ENCODE measurements at places on chromosomes 6 and 20. TPM values are rescaled to one million over a fixed set of nuclear protein-coding genes. Genes with fewer than 3 reads are reported as not detected.

DHX16 gene
- 35.6 TPM for total RNA-seq

RPRD1B gene
- 30.3 TPM for total RNA-seq

GJA10 gene
- total RNA-seq: not detected

SMAP1 gene
- 15.3 TPM for total RNA-seq

OR2H1 gene
- not detected for total RNA-seq

SOX18 gene
- total RNA-seq: 1.7 TPM

ECT2L gene
- not detected for total RNA-seq

BMP5 gene
- total RNA-seq: 4.1 TPM

FHL5 gene
- total RNA-seq: not detected

GGT7 gene
- 3.9 TPM for total RNA-seq

SPAG4 gene
- 21.2 TPM for total RNA-seq

MYB gene
- 0.05 TPM for total RNA-seq

MAN1A1 gene
- 0.46 TPM for total RNA-seq

TREML2 gene
- total RNA-seq: not detected

- DNase-seq: no peak
These were observed 10.5 kb downstream of the PLN start for GRCh38 chr6:118558464-118559217.

DNA sequence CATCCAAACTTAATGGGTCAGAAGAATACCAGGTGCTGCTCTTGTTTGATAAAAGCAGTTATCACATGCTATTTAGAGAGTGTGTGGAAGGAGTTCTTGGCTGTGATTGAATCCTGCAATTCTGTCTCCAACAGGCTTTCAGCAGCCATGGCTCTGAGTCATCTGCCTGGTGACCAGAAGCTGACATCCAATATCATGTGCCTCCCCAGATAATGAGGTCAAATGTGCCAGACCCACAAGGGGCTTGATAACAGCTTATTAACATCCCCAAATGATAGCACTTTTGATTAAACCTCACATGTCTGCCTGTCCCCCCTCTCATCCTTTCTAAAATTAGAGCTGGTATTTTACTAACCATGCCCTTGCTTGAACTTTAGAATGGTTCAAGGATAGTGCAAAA is 175.7 kb upstream of the PLN start:
- no peak for DNase-seq

- DNase-seq: no peak
These were observed 304.2 kb downstream of the LRFN2 start for GRCh38 chr6:40282986-40283385.

DNA sequence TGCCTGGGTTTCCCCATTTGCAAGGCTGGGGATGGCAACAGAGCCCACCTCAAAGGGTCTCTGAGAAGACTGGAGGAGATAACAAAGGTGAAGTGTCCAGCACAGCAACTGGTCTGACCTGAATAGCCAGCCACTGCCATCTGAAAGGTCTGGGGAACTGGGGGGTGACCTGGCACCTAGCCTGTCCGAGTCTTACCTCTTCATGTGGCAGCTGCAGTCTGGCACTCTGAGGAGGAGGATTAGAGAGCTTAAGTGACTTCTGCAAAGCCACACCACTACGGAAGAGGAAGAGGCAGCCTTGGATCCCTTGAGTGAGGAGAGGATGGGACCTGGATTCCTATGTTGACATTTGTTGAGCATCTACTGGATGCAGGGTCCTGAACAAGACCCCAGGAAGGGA is 22.2 kb downstream of the C20orf203 start:
- DNase-seq: no peak

DNA sequence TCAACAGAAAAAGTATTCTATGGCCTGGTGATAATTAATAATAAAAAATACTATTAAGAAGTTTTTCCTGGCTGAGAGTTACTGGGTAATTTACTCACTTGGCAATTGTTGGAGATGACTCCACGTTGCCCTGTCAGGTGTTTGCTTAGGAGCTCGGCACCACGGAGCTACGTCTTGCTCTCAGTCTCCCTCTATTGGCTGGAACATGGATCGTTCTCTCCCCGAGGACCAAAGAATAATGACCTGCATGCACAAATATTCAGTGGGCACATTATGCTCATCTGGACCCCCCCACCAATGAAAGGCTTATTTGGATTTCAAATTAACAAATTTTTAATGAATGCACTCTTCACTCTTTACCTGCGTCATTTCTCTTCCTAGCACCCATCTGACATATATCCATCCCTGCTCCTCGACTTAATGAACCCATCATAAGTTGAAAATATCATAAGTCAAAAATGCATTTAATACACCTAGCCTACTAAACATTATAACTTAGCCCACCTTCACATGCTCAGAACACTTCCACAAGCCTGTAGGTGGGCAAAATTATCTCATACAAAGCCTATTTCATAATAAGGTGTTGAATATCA is 71.0 kb upstream of the CD83 start:
- peak; percentile 38 for DNase-seq

DNA sequence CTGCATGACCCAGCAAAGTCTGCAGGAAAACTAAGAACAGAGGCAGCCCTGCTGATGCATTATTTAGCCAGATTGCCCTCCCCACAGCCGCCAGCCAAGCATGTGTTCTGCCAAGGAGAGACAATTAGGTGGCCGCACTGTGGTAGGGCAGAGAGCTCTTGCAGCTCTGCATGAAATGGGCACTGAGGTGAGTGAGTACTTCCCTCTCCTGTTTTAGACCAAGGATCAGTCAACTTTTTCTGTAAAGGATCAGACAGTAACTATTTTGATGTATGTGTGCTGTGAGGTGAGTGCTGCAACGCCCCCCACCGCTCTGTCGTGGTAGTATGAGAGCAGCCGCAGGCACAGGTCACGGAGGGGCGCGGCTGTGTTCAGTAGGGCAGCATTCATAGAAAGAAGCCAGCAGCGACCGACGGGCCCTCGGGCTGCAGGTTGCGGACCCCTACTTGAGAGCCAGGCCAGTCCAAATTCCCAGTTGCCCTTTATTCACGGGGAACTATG is 23.8 kb upstream of the FAM50B start:
- no peak for DNase-seq

DNA sequence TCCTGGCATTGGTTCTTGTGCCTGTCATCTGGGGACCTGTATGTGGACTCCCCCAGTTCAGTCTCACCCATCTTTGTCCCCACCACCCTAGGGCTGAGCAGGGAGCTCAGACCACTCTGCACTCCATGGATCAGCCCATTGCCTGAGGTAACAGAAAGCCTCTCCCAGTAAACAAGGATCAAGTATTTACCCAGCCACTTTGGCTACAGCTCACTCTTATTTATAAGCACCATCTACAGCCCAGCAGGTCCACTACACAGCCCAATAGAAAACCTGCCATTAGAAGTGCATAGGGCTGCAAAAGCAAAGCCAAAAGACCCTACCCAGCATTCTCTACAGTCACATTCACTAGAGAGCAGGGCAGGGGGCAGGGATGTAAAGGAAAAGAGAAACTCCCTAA is 335.0 kb upstream of the SYNCRIP start:
- no peak for DNase-seq

DNA sequence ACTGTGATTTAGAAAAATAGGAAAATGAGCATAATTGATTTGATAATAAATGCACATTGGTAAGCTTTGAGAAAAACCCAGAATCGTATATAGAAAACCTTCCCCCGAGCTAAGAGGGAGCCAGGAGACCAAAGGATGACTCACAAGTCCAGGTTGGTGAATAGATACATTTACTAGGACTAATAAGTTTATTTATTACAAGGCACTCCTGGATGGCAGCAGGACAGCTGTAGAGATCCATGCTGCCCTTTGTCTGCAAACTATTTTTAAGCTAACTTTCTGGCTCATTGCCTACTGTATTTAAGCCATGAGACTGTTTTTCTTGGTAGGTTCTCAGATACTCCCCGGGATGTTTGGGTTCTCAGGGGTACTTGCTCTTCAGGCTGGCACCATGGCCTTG is 13.4 kb downstream of the CASP8AP2 start:
- DNase-seq: no peak

DNA sequence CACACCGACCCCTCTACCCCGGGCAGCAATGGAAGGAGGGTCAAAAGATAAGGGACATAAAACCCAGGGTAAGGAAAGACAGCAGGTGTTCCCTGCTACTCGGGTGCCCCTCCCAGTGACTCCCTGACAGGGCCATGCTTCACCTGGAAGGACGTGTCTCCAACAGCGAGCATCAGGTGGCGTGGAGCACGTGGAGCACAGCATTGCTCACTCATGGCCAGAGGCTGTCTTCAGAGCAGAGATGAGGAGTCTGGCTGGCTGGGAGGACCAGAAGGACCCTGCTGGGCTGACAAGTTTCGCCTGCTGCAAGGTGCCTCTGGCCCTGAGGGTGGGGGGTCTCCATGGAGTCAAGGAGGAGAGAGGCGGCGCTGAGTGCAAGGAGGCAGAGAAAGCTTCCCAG is 15.3 kb upstream of the CDH22 start:
- DNase-seq: no peak

DNA sequence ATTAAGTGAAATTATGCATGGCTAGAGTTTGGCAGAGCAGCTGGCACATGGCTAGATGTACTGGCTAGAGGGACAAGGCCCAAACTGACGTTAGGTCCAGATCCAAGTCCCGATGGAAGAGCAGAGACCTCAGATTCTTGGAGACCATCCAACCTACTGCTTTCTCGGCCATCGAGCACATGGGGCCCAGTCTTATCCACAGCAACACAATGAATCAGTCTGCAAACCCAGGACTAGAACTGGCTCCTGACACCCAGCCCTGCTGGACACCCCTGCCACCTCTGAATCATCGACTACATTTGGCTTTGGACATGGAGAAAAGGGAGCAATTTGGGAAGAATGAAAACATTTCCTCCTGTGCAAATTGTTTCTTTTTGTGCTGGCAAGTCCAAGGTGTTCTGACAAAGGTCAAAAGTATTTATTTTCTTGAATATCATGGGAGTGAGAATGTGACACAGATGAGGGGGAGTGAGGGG is 23.9 kb upstream of the YWHAB start:
- no peak for DNase-seq

GRCh38 chr6:52475307-52475706 is 55.2 kb downstream of the EFHC1 start:
- DNase-seq: no peak

DNA sequence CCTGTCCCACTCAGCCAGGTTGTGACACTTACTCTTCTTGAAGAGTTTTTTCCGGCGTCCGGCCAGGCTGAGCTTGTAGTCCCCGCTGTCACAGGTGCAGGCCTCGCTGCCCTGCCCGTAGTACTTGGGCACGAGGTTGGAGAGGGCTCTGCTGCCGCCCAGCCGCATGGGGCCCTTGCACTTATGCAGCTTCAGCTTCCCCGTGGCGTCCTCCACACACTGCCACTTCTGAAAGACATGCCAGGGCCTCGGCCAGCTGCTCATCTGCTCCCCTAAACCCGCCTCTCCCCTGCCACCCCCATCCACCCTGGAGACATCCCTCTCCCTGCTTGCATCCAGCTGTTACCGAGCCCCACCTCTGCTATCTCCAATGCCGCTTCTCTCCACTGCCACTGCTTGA is 113.1 kb downstream of the SULF2 start:
- DNase-seq: no peak

- no peak for DNase-seq
These were observed 564.0 kb downstream of the CD109 start for GRCh38 chr6:74259981-74260380.

DNA sequence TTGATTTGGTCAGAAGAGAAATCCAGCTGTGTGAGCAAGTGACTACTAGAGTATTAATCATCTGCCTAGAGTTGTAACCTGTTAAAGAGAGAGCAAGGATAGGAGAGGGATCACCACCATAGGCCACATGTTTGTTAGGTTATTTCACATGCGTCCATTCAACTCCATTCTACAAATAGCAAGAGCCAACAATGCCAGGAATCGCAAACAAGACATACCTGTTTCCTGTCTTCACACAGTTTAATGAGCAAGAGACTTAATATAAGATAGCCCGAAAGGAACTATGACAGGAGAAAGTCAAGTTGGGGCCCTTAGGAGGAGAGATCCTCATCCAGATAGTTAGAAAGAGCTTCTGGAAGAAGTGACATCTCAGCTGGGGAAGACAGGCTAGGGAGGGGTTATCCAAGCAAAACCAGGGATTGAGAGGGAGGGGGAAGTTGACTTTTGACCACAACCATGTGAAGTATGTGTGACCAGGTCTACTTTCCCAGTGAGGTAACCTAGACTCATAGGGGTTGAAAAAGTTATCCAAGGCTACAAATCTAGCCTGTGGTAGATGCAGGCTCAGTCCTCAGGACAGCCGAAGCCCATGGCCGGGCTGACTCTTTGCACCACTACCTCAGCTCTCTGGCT is 147.4 kb downstream of the ALDH8A1 start:
- no peak for DNase-seq

- no peak for DNase-seq
These were observed 14.0 kb upstream of the SERPINB9 start for GRCh38 chr6:2917065-2917464.

GRCh38 chr6:29561606-29562181 is 2.2 kb upstream of the UBD start:
- DNase-seq: no peak

DNA sequence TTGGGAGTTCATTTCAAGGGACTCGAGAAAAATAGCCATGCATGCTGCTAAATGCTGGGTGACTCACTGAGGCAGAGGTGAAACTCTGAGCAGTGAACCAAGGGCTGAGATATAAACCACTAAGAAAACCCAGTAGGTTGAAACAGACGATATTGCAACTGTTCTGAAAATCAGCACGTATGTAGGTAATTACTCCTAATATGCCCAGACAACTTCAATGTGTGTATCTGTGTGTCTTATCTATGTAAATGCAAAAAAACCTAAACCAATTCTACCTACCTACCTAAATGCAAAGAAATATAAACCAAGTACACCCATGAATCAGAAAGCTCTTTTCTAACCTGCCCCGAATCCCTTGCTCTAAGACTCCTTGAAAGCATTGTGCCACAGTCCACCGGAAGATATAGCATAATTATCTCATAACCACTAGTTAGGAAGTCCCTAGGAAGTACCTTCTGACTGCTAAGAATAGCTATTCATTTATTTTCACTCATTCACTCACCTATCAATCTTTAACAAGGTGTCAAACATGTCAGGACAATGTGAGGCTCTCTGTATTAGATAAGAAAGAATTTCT is 458.7 kb upstream of the RUNX2 start:
- no peak for DNase-seq

DNA sequence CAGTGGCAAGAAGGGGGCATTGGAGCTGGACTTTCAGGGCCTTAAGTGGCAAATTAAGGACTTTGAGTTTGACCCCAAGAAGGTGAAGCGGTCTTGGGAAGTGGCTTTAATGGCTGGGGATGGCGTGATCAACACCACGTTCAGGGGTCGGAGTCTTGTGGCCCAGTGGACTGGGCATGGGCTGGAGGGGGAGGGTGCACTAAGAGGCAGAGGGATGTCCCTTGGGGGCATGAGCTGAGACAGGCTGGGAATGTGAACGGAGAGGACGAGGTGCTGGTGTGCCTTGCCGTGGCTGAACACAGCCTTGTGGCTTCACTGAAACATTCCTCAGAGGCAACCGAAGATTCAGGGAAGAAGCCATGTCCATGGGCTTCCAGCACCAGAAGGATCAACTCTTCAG is 227.0 kb downstream of the SYNDIG1 start:
- DNase-seq: no peak

GRCh38 chr6:52707963-52708680 is 37.2 kb downstream of the TMEM14A start:
- no peak for DNase-seq
